ENCODE measurements at places on chromosomes 4 and X. TPM values are rescaled to one million over a fixed set of nuclear protein-coding genes. Genes with fewer than 3 reads are reported as not detected.

The H2BW2 gene
- not detected for total RNA-seq

The CPE gene
- total RNA-seq = 11.9 TPM

GRCh38 chr4:48255959-48256342, 13.7 kb downstream of the TEC start:
- no peaks in the 10 kb centered on the region for H3K27me3 ChIP-seq
- H3K27ac ChIP-seq = no peak overlapping the region
- no peaks in the 10 kb centered on the region for H3K4me1 ChIP-seq
- no peaks in the 10 kb centered on the region for H3K36me3 ChIP-seq
- DNase-seq = no peak
- no peak overlapping the region for H3K4me3 ChIP-seq

DNA sequence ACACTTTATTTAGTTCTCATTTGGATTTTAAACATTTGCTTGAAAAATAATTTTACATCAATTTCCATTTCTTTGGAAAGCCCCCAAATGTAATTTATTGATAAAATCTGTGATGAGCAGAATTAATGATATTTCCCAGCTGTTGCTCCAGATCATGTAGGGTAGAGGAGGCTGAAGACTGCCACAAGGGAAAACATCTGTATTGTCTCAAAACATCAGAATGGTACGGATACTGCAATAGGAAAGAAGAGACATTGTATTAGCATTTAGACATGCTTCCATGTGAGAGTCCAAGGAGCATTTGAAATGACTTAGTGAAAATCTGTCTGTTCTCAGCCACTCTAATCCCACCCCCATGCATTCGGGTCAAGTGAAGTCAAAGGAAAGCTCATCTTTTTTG, 14.4 kb downstream of the ADH1A start:
- no peak overlapping the region for H3K4me3 ChIP-seq
- no peak overlapping the region for H3K27ac ChIP-seq
- H3K27me3 ChIP-seq = no peaks in the 10 kb centered on the region
- H3K4me1 ChIP-seq = no peaks in the 10 kb centered on the region
- peak; percentile 64 for DNase-seq

The TSPAN7 gene
- 35.9 TPM for total RNA-seq

- no peak for DNase-seq
- no peak overlapping the region for H3K27ac ChIP-seq
- no peak overlapping the region for H3K4me3 ChIP-seq
- no peaks in the 10 kb centered on the region for H3K4me1 ChIP-seq
- H3K27me3 ChIP-seq = no peaks in the 10 kb centered on the region
- H3K36me3 ChIP-seq = no peaks in the 10 kb centered on the region
These were observed 177.7 kb downstream of the RAPGEF2 start for GRCh38 chr4:159280442-159281172.

GRCh38 chr4:20752641-20753040, 52.4 kb downstream of the PACRGL start:
- no peaks in the 10 kb centered on the region for H3K36me3 ChIP-seq
- H3K4me1 ChIP-seq = no peaks in the 10 kb centered on the region
- H3K4me3 ChIP-seq = no peak overlapping the region
- H3K27me3 ChIP-seq = no peaks in the 10 kb centered on the region
- DNase-seq = no peak
- no peak overlapping the region for H3K27ac ChIP-seq

GRCh38 chr4:54017974-54018373, 46.4 kb downstream of the CHIC2 start:
- no peak overlapping the region for H3K4me3 ChIP-seq
- no peaks in the 10 kb centered on the region for H3K4me1 ChIP-seq
- no peaks in the 10 kb centered on the region for H3K27me3 ChIP-seq
- H3K27ac ChIP-seq = no peak overlapping the region
- no peak for DNase-seq

GRCh38 chr4:21655031-21655430, 293.5 kb downstream of the KCNIP4 start:
- no peaks in the 10 kb centered on the region for H3K36me3 ChIP-seq
- peak; percentile 6 for DNase-seq
- no peaks in the 10 kb centered on the region for H3K27me3 ChIP-seq
- no peak overlapping the region for H3K4me3 ChIP-seq

DNA sequence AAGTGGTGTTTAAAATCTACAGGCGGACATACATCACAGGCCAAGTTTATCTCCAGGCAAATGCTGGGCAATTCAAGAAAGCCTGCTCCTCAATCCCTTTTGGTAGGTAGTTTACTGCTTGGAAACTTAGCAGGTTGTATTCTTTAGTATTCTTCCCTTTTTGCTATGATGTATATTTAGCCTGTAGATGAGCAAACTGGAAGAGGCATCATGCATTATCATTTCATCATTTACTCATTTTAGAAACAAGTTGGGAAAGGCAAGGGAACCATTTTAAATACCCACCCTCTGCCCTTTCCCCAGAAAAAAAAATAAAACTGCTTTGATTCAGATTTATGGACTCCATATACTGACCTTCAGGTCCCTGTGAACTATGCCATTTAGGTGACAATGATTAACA, 213.2 kb downstream of the CAMK2D start:
- DNase-seq = no peak
- H3K27me3 ChIP-seq = no peaks in the 10 kb centered on the region
- peak overlapping the region; percentile 53 for H3K27ac ChIP-seq

DNA sequence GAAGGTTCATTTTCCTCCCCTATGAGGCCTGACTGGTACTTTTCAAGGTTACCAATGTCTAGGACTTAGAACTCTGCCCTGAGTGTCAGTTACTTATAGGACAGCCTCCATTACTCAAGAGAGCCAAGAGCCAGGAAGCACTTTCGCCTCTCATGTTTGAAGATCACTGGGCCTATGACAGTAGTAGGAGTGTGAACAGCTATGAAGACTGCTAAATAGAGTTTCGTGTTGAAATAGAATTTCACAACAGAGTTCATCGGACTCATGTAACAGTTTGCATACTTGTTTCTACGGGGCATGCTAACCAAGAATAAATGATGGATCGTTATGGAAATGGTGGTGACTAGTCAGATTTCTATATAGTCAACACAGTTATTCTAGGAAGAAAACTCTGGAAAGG, 97.8 kb upstream of the GPC4 start:
- no peak overlapping the region for H3K4me3 ChIP-seq
- H3K36me3 ChIP-seq = no peaks in the 10 kb centered on the region
- no peak for DNase-seq
- no peaks in the 10 kb centered on the region for H3K4me1 ChIP-seq
- H3K27ac ChIP-seq = no peak overlapping the region

The PLP1 gene
- 2.2 TPM for total RNA-seq
